ENCODE measurements at places on chromosomes 3 and 15.

DNA sequence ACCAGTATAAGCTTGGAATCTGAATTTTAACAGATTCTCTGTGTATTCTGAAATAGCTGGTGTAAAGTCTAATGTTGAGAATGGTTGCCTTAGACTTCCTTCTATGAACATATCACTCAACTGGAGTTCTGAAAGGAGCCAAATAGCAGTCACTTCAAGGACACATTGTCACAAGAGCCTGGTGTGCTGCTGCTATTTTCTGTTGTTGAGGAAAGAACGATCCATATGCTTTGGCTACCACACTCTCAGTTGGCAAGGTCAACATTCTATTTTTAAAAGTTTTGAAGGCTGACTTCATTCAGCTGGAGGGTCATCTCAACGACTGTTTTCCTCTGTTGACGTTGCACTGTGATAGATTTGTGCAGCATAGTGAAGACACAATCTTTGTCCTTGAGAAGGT lies 248.7 kb downstream of the TUSC7 start:
- no peak for DNase-seq

GRCh38 chr3:37661615-37662306 lies 199.9 kb upstream of the CTDSPL start:
- no peak for DNase-seq

DNA sequence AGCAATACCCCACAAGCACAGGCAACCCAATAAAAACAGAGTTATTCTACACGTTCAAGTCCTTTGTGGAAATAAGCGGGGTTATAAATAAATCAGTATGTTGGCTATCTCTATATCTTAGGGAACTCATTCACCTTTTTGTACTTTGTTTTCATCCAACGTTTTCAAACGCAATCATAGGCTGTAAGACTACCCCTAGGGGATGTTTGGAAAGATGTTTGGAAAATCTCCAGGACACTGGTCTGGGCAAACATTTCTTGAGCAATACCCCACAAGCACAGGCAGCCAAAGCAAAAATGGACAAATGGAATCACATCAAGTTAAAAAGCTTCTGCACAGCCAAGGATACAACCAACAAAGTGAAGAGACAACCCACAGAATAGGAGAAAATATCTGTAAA lies 70.1 kb downstream of the CLDN11 start:
- no peak for DNase-seq

DNA sequence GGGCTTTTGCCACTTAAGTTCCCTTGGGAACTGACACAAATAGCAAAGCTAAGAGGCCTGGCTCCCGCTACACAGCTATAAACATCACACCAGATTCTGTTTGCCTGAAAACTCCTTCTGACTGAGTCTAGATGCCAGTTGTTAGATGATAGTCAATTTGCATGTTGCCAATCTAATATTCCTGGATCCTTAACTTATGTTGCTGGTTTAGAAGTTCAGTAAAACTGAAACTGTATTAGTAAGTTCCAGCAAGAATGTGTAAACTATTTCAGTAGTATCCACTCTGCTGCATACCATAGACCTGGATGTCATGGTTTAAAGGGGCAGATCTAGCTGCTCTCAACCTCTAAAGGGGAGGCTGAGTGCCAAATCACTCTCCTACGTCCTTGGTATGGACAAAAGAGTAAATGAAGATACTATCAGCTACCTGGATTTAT lies 27.1 kb upstream of the LACTB start:
- DNase-seq = no peak

DNA sequence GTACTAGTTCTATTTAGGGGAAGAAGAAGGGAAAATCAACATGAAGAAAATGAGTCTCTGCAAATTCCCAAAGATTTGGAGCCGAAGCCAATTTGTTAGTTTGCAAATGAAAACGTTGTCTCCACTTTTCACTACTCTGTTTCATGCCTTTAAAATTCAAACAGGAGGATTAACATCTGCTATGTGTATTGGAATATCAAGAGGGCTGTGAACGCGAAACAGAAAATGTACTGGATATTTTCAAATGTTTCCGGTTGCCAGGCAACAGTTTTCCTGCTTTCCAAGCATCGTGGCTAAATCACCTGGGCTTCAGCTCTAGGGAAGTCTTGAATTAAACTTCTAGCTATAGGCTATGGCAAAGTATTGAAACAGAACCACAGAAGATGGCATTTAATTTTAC lies 172.8 kb downstream of the KCNMB2 start:
- DNase-seq = no peak

- DNase-seq = no peak
These were observed 4.0 kb downstream of the NPTN start for GRCh38 chr15:73628976-73629797.

GRCh38 chr3:59321881-59322540 lies 272.2 kb upstream of the CFAP20DC start:
- DNase-seq = no peak
